Esophagus squamous epithelium (tissue), 5 donors: ENCODE measurements at places on chromosomes 1 and 21.

GRCh38 chr1:10687782-10688408, 108.6 kb downstream of the CASZ1 start:
- no peak for DNase-seq

DNA sequence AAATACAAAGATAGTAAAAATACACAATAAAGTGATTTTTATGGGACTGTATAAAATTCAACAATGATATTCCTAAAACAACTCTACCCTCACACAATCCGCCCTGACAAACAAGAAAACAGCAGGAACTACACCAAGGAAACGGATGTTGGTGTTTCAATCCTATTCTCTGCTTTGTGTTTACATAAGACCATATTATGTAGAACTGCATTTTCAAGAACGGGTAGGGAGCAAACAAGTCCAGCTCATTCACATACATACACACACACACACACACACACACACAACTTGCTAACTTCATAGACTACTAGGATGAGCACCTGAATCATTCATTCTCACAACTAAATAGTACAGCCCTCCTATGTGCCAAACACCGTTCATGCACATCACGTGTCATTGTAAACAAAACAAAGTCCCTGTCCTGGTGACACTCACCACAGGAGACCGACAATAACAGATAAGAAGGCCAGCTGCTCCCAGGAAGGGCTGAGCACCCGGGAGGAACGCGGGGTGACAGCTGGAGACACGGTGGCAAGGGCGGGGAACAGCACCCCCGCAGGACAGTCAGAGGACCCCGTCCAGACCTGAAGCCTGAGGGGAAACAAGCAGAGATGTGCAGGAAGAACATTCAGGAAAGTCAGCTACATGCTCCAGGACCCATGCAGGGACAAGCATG, 43.0 kb downstream of the NPHP4 start:
- DNase-seq: no peak

GRCh38 chr1:210532223-210532598, 203.5 kb downstream of the HHAT start:
- no peak for DNase-seq

GRCh38 chr1:7616953-7617352, 154.1 kb upstream of the VAMP3 start:
- no peak for DNase-seq
